CD4-positive, alpha-beta T cell treated with Interferon alpha-2 for 1 hour (primary cell): ENCODE measurements at places on chromosomes 1 and 21.

GRCh38 chr1:116889380-116889779 is 20.3 kb upstream of the PTGFRN start:
- DNase-seq: no peak

GRCh38 chr1:34695580-34695979 is 59.3 kb upstream of the GJB5 start:
- DNase-seq: no peak

DNA sequence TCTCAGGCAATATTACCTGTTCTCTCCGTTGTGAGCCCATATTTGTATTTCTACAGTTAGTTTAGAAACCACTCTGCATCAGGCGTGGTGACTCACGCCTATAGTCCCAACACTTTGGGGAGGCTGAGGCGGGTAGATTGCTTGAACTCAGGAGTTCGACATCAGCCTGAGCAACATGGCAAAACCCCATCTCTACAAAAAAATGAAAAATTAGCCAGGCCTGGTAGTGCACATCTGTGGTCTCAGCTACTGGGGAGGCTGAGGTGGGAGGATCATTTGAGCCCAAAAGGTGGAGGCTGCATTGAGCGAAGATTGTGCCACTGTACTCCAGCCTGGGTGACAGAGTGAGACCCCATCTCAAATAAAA is 19.7 kb upstream of the ID3 start:
- DNase-seq: no peak

GRCh38 chr1:19366599-19367536 is 54.7 kb downstream of the SLC66A1 start:
- DNase-seq: no peak

DNA sequence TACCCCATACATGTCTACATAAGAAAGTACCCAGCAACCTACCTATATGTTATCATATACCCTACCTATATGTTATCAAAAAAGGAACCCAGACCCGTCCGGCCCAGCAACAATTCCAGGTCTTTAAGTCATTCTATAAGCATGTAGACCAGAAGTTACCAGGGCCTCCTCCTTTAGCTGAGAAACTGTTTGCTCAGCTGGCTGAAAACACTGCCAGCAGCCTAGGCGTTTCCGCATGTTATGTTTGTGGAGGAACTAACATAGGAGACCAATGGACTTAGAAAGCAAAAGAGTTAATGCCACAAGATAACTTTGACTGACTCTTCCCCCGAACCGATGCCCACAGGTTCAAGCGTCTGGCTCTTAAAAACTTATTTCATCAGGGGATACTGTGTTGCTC is 7.1 kb upstream of the ZNF678 start:
- DNase-seq: no peak

DNA sequence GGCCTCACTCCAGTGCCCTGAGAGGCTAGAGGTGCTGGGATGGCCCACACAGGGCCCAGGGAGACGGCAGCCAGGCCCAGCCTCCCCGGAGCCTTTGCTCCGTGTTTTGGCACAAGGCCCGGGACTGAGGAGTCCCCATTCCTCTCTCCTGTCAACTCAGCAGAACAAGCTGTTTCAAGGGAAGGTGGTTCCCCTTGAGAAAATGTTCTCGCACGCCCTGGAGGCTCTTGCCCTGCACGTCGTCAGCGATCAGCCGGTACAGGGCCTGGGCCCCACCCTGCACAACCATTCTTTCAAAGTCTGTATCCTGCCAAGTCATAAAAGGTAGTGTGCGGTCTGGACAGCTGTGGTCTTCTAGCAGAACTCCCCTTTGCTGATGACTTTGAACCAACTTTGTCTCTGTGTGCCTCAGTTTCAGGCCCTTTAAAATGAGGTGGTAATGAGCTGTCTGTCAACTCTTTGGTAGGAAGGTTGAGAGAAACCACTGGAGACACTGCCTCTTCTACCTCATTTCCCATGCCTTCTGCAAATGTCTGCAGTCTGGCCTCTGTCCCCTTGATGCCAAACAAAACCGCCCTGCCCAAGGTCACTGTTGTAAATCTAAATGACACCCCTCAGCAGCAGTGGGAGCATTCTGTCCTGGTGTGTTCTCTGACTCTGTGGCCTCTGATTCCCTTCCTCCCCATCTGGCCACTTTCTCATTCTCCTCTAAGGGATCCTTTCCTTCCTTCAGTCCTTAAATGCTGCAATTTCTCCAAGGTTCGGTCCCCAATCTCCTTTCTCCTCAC is 138.6 kb upstream of the JUN start:
- peak; percentile 47 for DNase-seq

DNA sequence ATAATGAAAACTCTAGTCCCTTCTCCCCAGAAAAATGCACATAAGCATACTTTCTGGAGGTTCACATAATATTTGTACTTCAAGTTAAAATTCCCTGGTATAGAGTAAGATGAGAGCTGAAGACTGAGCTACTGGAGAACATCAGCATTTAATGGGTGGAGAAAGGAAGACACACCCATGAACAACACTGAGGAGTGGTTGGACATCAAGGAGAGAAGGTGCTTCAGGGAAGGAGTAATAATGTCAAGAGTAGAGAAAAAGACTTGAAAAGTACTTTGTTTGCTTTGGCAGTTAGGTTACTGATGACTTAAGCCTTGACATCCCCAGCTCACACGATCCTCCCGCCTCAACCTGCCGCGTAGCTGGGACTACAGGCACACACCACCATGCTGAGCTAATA is 21.9 kb downstream of the PEA15 start:
- no peak for DNase-seq

DNA sequence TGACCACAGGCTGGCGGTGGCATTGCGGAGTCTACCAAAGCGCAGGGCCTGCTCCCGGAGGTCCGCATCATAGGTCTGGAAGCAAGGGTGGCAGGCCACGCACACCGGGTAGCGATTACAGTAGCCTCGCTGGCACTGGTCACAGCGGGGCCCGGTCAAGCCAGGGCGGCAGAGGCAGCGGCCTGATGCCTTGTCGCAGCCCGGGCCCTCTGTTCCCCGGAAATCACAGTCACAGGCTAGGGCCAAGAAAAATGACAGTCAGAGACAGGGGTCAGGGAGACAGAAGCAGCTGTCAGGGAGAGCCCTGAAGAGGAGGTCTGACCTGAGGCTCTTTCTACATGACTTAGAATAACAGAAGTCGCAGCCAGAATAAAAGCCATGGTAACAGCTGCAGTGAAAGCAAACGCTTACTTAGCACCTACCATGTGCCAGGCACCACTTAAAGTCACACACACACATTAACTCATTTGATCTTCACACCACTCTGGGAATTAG is 26.4 kb downstream of the LAMB3 start:
- DNase-seq: no peak

GRCh38 chr1:61782771-61783170 is 40.5 kb downstream of the PATJ start:
- peak; percentile 86 for DNase-seq

GRCh38 chr1:70542030-70542429 is 131.0 kb downstream of the CTH start:
- DNase-seq: no peak

- DNase-seq: no peak
These were observed 29.3 kb downstream of the NUP133 start for GRCh38 chr1:229478852-229479251.

DNA sequence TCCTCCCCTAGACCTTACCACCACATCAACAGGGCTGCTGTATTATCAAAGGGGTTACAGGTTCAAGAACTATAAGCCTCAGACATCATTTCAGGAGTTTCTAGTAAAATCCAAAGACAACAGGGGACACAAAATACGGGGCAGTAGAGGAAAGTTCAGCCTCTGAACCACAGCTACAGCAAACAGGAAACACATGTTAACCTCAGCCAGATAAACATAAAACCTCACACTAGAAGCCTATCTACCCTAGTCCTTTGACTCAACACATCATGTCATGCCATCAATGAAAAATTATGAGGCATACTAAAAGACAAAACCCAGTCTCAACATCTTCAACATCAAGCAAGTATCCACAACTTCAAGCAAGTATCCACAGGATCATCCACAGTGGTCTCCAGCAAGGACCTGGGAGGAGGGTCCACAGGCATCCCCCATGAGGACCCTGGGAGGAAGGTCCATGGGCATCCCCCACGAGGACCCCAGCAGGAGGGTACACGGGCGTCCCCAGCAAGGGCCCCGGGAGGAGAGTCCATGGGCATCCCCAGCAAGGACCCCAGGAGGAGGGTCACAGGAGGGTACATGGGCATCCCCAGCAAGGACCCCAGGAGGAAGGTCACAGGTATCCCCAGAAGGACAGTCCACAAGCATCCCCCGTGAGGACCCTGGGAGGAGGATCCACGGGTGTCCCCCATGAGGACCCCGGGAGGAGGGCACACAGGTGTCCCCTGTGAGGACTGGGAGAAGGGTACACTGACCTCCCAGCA is 440.0 kb downstream of the MATN1 start:
- DNase-seq: no peak

DNA sequence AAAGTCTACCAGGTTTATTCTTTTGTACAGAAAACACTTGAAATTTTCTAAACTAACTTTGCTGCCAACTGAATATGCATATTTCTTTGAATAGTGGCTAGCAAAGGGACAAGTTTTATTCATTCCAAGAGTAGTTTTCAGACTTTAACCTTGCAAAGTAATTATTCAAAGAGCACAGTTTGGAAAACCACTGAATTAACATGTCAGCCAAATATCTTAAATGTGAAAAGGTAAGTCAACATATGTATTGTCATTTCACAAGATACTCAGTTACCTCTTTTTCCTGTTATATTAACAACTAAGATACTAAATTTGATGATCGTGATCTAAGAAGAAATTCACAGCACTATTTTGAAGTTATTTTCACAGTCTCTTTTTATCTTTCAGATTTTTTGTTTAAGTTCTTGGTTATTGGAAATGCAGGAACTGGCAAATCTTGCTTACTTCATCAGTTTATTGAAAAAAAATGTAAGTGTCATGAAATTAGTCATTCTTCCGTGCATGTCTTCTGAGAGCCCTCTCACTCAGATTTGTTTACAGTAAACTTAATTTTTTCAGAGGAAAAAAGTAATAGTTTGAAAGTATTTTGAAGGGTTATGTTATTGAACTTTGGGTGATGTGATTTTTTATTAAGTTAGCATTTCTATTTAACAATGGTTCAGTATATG is 15.3 kb downstream of the RAB4A start:
- DNase-seq: no peak

DNA sequence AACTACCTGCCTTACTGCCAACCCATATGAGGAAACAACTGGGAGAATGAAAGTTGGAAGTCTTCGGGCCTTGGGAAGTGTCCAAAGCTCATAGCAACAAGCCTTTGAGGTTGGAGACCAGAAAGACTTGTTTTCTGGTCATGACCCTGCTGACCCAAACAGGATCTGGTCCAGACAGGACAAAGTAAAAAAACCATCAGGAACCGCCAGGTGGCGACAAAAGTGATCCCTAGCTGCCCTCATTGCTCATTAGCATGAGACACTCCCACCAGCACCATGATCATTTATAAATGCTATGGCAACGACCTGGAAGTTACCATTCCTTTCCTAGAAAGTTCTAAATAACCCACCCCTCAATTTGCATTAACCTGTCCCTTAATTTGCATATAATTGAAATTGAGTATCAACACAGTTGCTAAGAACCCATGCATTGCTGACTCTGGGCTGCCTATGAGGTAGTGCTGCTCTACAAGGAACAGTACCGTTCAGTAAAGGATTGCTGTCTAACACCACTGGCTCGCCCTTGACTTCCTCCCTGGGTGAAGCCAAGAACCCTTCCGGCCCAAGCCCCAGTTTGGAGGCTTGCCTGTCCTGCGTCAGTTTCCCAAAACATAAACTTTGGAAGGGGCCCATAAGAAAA is 89.0 kb downstream of the URB2 start:
- peak; percentile 53 for DNase-seq

DNA sequence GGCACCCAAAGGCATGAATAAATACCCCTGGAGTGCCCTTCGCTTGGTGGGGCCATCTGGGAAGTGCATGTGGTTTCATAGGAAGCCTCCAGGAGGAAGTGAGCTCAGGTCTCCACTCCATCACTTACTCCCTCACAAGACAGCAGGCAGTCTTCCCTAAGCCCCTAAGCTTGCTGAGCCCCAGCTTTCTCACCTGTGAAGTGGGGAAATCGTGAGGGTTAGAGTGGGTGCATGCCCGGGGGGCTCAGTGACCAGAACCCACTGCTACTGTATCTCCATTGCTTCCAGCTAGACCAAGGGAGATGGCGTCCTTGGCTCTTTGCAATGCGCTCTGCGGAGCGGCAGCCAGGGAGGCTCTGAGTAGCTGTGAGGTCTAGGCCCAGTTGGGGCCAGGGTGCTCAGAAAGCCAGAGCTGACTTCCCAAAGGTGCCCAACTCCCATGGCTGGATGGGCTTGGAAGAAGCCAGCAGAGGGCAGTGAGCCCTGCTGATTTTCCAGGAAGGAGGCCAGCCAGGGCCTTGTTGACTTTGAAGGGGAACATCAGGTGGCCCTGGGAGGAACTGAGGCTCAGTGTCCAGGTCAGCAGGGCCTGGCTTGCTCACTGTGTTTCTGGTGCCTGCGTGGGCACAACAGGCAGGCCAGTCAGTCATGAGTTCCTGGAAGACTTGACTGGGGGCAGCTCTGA is 27.3 kb downstream of the CDCP2 start:
- DNase-seq: no peak

DNA sequence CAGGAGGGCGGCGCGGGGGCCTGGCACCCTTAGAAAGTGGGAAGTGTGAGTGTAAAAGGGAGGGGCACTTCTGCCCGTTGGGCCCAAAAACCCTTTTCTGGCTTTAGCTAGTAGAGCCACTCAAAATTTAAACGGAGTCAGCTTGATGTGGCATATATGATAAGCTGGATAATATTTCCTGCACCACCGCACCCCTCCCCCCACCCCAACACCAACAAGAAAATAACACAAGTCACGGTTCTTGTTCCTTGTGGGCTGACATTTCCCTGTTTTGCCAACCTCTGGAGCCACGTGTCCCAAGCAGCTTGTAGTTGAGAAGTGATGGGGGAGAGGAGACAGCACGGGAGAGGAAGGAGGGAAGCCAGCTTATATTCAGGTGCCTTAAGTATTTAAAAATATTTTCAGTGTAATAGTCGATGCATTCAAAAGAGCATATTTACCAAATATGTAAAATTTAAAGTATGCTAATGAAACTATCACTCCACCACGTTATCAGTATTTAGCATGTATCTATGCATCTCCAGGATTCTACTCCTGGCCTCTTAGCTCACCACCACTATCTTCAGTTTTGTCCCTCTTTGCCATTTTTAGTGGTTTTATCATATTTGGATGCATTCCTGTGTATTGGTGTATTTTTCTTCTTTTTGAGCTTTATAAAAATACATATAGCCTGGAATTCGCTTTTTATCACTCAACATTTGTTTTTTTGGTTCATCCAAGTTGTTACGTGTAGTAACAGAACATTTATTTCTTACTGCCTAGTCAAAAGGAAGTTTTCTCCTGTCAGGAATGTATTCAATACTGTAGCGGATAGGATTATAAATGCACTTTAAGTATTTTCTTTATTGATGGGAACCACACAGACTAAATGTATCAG is 773 bp upstream of the DDX59 start:
- no peak for DNase-seq

DNA sequence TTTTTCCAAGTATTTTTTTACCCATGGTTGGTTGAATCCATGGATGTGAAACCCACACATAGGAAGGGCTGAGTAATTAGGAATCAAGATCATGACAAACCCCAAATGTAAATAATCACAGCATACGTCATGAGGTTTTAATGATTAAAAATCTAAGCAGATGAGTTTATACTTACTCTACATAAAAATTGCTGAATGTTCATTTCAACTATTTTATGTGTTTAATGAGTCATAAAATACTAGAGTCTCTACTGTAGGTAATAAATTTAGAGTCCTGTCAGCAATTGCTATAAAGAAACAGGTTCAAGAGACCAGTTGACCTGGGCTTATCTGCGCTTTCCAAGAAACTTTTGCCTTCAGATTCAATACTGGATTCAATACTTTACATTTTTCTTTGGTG is 18.2 kb downstream of the CTH start:
- DNase-seq: no peak
